Hepatocyte (in vitro differentiated cells): ENCODE measurements at places on chromosomes 11 and 22. TPM values are rescaled to one million over a fixed set of nuclear protein-coding genes. Genes with fewer than 3 reads are reported as not detected.

Gene LDHAL6A
- not detected in 2 replicates for total RNA-seq

GRCh38 chr11:48270621-48271020 is 7.0 kb downstream of the OR4X1 start:
- no peak for DNase-seq
- no peak overlapping the region for H3K4me3 ChIP-seq
- H3K27me3 ChIP-seq: no peaks in the 10 kb centered on the region
- no peaks in the 10 kb centered on the region for H3K36me3 ChIP-seq

- no peaks in the 10 kb centered on the region for H3K4me1 ChIP-seq
- peak; percentile 89 for DNase-seq
- no peaks in the 10 kb centered on the region for H3K36me3 ChIP-seq
- no peak overlapping the region for H3K27ac ChIP-seq
- H3K4me3 ChIP-seq: no peak overlapping the region
These were observed 75.0 kb downstream of the JRKL start for GRCh38 chr11:96464700-96465307.

- no peaks in the 10 kb centered on the region for H3K27me3 ChIP-seq
- no peaks in the 10 kb centered on the region for H3K36me3 ChIP-seq
- H3K27ac ChIP-seq: no peak overlapping the region
- H3K4me1 ChIP-seq: peaks cover 10% of the 10 kb centered on the region
- H3K4me3 ChIP-seq: no peak overlapping the region
- DNase-seq: no peak
These were observed 16.4 kb downstream of the PRR5 start for GRCh38 chr22:44718418-44718817.

DNA sequence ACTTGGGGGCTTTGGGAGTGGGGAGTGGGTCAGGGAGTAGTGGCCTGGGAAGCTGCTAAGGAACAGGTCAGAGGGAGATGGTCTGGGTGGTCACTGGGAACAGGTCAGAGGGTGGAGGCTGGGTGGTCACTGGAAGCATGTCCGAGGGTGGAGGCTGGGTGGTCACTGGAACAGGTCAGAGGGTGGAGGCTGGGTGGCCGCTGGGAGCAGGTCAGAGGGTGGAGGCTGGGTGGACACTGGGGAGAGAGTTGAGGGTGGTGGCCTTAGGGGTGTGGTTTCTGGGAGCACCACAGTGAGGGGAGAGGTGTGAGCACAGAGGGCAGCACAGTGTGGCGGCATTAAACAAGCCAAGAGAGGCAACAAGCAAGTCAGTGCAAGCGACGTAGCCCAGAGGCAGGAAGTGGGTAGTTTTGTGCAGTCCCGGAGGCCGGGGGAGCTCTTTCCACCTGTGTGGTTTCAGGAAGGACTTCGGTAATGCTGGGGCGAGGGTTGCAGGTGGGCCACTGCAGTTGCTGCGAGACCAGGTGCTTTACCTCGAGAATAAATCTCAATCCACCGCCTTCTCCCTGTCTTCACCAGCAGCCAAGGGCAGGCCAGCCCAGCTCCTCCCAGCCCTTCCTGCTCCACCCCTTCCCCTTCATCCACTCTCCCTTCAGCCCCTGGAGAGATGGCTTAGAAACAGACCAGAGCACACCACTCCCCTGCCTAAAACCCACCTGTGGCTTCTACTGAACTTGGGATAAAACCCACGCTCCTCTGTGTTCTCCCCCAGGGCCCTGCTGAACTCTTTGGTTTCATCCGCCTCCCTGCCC is 3.2 kb upstream of the CACNA1I start:
- no peaks in the 10 kb centered on the region for H3K4me1 ChIP-seq
- H3K36me3 ChIP-seq: no peaks in the 10 kb centered on the region
- H3K27ac ChIP-seq: no peak overlapping the region
- no peak overlapping the region for H3K4me3 ChIP-seq
- no peak for DNase-seq
- no peaks in the 10 kb centered on the region for H3K27me3 ChIP-seq

DNA sequence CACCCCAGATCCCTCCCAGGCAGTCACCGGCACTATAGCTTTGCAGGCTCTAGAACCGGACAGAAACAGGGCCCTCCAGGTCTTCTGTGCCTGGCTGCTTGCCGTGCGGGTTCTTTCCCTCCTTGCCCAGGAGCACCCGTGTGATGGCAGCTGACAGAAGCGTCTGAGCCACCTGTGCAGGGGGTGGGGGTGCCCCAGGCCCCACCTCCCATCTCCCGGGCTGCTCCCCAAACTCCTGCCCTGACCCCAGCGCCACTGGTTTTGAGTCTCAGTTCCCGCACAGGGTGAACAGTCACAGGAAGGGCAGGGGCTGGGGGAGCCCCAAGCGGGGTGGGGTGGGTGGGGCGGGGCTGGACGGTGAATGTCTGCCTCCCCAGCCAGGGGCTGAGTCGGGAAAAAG is 13.2 kb upstream of the PHLDA2 start:
- H3K36me3 ChIP-seq: no peaks in the 10 kb centered on the region
- H3K27ac ChIP-seq: no peak overlapping the region
- no peaks in the 10 kb centered on the region for H3K4me1 ChIP-seq
- no peaks in the 10 kb centered on the region for H3K27me3 ChIP-seq

DNA sequence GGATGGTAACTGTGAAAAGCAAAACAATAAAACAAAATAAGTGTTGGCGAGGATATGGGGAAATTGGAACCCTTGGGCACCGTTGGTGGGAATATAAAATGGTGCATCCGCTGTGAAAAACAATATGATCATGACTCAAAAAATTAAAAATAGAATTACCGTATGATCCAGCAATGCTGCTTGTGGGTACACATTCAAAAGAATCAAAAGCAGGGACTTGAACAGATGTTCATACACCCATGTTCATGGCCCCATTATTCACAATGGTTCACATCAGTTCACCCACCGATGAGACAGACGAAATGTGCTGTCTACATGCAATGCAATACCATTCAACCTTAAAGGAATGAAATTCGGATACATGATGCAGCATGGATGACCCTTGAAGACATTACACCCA is 1.2 kb upstream of the DERL3 start:
- no peaks in the 10 kb centered on the region for H3K36me3 ChIP-seq
- H3K4me3 ChIP-seq: no peak overlapping the region
- no peaks in the 10 kb centered on the region for H3K27me3 ChIP-seq
- H3K27ac ChIP-seq: no peak overlapping the region
- no peak for DNase-seq

Gene CBLIF
- total RNA-seq: 60.8 and 83.0 TPM in 2 replicates

Gene CCDC73
- total RNA-seq: 0.03 and 0.12 TPM in 2 replicates

- H3K4me1 ChIP-seq: peaks cover 17% of the 10 kb centered on the region
- no peaks in the 10 kb centered on the region for H3K36me3 ChIP-seq
- DNase-seq: peak; percentile 68
- H3K27me3 ChIP-seq: no peaks in the 10 kb centered on the region
These were observed 759 bp downstream of the DESI1 start for GRCh38 chr22:41619979-41620588.

DNA sequence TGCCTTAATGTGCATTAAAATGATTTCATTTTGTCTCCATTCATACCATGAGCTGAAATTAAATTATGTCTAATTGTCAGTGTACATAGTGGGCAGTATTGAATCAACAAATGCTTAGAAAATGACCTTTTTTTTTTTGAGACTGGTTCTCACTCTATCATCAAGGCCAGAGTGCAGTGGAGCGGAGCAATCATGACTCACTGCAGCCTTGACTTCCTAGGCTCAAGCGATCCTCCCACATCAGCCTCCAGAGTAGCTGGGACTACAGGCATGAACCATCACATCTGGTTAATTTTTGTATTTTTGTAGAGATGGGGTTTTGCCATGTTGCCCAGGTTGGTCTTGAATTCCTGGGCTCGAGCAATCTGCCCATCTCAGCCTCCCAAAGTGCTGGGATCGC is 117.0 kb upstream of the BLID start:
- H3K27ac ChIP-seq: no peak overlapping the region
- no peaks in the 10 kb centered on the region for H3K27me3 ChIP-seq
- DNase-seq: no peak
- H3K4me3 ChIP-seq: no peak overlapping the region
- peaks cover 5% of the 10 kb centered on the region for H3K4me1 ChIP-seq
- no peaks in the 10 kb centered on the region for H3K36me3 ChIP-seq

DNA sequence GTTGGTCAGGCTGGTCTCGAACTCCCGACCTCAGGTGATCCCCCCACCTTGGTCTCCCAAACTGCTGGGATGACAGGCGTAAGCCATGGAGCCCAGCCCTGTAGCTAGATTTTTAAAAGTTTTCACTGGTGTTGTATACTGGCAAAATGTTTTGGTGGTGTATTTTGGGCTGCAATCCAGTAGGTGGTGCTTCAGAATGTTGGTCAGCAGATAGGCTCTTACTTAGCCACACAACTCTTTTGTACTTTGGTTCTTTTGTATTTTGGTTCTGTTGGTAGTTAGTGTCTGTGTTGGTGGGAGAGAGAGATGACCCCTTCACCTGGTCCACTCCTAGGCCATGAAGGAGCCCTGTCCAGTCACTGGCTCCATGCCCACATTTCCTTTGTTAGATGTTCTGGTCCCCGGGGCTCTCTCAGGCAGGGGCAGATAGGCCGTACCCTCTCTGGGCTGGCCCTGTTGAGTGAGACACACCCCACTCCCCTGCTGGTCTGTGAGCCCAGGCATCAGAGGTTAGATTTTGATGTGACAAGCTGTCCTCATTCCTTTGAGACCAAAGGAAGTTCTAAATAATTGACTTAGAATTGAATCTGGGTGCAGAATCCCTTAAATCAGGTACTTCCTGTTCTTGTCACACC is 123.8 kb downstream of the DDX10 start:
- H3K27me3 ChIP-seq: no peaks in the 10 kb centered on the region
- H3K4me3 ChIP-seq: no peak overlapping the region
- peak; percentile 7 for DNase-seq
- no peaks in the 10 kb centered on the region for H3K4me1 ChIP-seq
- H3K36me3 ChIP-seq: no peaks in the 10 kb centered on the region

Gene NEFH
- 0.03 and 0.08 TPM in 2 replicates for total RNA-seq

Gene HBB
- total RNA-seq: not detected in 2 replicates

- H3K4me1 ChIP-seq: no peaks in the 10 kb centered on the region
- no peaks in the 10 kb centered on the region for H3K27me3 ChIP-seq
- no peaks in the 10 kb centered on the region for H3K36me3 ChIP-seq
- no peak overlapping the region for H3K4me3 ChIP-seq
- H3K27ac ChIP-seq: no peak overlapping the region
These were observed 33.7 kb downstream of the SHISAL1 start for GRCh38 chr22:44279069-44279360.

DNA sequence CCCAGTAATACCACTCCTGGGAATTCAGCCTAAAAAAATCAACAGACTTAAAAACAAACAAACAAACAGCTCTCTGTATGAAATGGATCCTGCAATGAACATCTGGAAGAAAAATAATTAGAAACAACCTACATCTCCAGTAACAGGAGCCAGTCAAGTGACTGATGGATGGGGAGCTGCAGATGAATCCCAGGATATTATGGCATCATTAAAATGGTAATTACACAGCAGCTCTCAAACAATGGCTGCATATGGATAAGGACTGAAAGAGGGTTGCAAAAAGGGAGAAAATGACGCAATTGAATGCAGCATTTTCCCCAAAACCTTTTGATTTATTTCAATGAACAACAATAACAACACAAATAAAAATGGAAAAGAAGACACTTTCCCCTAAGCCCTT is 4.1 kb downstream of the NPTXR start:
- H3K27me3 ChIP-seq: peaks cover 16% of the 10 kb centered on the region
- no peaks in the 10 kb centered on the region for H3K36me3 ChIP-seq
- DNase-seq: no peak
- H3K27ac ChIP-seq: no peak overlapping the region

DNA sequence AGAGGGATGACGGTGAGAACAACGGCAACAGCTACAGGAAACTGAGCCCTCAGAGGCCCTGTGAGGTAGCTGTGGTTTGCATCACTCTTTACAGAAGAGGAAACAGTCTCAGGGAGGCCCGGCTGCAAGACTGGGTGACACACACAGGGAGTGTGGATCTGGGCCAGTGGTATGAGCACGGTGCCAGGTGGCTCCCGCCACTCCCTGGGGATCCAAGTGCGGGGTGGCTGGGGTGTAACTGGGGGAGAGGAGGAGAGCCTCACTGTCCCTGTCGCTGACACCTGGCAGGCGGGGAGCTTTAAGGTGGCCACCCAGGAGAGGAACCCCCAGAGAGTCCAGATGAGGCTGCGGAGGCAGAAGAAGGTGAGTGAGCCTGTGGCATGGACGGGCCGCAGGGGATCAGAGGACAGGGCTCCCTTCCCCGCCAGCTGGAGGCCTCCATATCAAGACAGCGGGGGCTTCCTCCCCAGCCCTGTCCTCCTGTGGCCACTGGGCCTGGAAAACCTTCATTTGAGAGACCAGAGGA is 5.6 kb downstream of the RGL4 start:
- no peak overlapping the region for H3K4me3 ChIP-seq
- no peak overlapping the region for H3K27ac ChIP-seq
- H3K36me3 ChIP-seq: no peaks in the 10 kb centered on the region
- no peak for DNase-seq
- no peaks in the 10 kb centered on the region for H3K27me3 ChIP-seq

Gene FOLH1
- not detected in 2 replicates for total RNA-seq

GRCh38 chr11:61195719-61196118 is 7.6 kb upstream of the PGA3 start:
- H3K27me3 ChIP-seq: no peaks in the 10 kb centered on the region
- H3K27ac ChIP-seq: no peak overlapping the region
- H3K4me3 ChIP-seq: no peak overlapping the region
- H3K36me3 ChIP-seq: no peaks in the 10 kb centered on the region
- no peaks in the 10 kb centered on the region for H3K4me1 ChIP-seq

DNA sequence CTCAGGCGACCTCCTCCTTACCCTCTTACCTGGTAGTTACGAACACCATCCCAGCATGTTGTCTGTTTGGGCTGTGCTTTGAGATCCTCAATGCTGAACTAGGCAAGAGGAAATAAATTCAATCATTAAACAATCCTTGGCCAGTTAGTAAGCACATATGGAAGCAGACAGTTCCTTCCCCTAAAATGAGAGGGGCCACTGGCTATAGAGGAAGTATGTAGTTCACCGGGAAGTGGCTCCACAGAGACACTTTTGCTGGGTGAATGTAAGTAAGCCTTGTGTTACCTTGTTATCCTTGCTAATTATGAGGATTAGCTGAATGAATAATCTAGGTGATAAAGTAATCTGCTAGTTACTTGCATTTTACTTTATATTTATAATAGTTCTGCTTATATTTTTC is 2.9 kb downstream of the THYN1 start:
- H3K27me3 ChIP-seq: no peaks in the 10 kb centered on the region
- no peak overlapping the region for H3K4me3 ChIP-seq
- H3K4me1 ChIP-seq: peaks cover 4% of the 10 kb centered on the region
- H3K27ac ChIP-seq: no peak overlapping the region
- no peak for DNase-seq
- H3K36me3 ChIP-seq: no peaks in the 10 kb centered on the region

Gene APOA1
- 4,253 and 4,361 TPM in 2 replicates for total RNA-seq

GRCh38 chr11:86459682-86460460 is 85.2 kb downstream of the CCDC81 start:
- no peak overlapping the region for H3K4me3 ChIP-seq
- no peaks in the 10 kb centered on the region for H3K27me3 ChIP-seq
- H3K4me1 ChIP-seq: no peaks in the 10 kb centered on the region
- H3K27ac ChIP-seq: no peak overlapping the region
- H3K36me3 ChIP-seq: no peaks in the 10 kb centered on the region
- DNase-seq: peak; percentile 39

DNA sequence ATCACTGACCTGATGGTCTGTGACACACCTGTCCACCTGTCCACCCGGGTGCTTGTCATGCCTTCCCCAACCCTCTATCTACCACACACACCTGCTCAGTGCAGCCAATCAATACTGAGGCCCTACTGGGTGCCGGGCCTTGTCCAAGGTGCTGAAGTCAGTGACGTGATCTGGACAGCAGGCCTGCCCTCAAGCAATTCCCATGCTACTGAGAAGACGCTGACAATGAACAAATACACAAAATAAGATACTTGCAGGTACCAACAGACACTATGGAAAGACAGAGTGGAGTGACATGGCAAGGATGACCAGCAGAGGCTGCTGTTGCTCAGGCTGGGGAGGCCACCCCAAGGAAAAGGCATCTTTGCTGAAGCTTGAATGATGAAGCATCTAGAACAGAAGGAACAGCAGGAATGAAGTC is 21.2 kb downstream of the PLAAT3 start:
- H3K4me1 ChIP-seq: no peaks in the 10 kb centered on the region
- no peak overlapping the region for H3K4me3 ChIP-seq
- no peaks in the 10 kb centered on the region for H3K27me3 ChIP-seq
- no peak for DNase-seq
